ENCODE measurements at places on chromosomes 5 and 9. TPM values are rescaled to one million over a fixed set of nuclear protein-coding genes. Genes with fewer than 3 reads are reported as not detected.

PCDHGB1 gene
- total RNA-seq, result 2.0 TPM

DNA sequence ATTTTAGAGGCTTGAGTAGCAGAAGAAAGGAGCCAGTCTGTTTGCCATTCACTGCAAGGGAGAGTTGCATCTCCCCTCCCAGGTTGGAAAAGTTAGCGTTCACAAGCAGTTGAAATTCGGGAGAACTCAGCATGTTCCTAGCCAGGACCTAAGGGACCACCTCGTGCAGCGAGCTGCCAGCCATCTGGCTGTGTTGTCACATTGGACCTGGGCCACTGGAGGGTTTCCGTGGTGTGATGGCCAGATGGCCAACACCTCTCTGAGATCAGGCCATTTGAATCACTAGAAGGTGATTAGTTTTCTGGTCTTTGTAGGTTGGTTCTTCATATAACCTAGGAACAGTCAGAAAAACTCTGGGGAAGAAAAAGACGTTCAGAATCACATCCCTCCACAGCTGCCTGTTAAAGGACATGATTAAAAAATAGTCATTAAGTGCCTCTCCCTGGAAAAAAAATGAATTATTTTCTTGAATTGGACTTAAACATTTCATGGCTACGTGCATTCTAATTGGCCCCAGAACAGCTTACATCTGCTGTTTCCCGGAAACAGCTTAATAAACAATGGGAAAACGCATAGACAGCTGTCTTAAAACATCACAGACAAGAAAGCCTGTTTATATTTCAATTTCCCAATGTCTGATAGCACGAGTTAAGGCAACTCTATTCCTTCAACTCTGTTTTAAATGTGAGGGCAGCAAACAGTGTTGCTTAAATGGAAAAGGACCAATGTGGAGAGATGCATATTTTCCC lies 303.9 kb downstream of the TENT4A start:
- H3K27me3 ChIP-seq, result no peaks in the 10 kb centered on the region
- H3K27ac ChIP-seq, result no peak overlapping the region
- no peaks in the 10 kb centered on the region for H3K36me3 ChIP-seq
- no peak overlapping the region for H3K4me3 ChIP-seq
- no peak for DNase-seq
- H3K4me1 ChIP-seq, result no peaks in the 10 kb centered on the region

DNA sequence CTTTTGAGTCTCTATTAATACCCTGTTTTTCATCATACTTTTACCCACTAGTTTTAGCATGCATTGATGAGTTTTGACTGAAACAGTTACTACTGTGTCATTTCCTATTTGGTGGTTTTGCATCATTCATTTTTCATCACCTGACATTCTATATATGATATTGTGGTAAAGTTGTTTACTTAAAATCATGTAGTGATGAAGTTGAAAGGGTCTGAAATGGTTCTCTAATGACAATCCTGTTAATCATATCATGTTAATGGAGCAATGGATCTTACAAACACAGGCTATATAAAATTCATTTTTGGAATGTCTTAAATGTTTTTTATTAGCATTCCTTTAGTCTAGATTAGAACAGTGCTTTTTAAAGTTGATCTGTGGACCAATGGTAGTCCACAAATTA lies 84.1 kb downstream of the ERBIN start:
- H3K36me3 ChIP-seq, result peaks cover 12% of the 10 kb centered on the region
- no peak overlapping the region for H3K27ac ChIP-seq
- H3K27me3 ChIP-seq, result no peaks in the 10 kb centered on the region
- peak; percentile 15 for DNase-seq

- H3K36me3 ChIP-seq, result no peaks in the 10 kb centered on the region
- no peak overlapping the region for H3K27ac ChIP-seq
- peaks cover 6% of the 10 kb centered on the region for H3K27me3 ChIP-seq
- DNase-seq, result no peak
- no peak overlapping the region for H3K4me3 ChIP-seq
These were observed 31.6 kb upstream of the TENT4A start for GRCh38 chr5:6681682-6682081.

ECSCR gene
- total RNA-seq, result not detected

- H3K4me1 ChIP-seq, result no peaks in the 10 kb centered on the region
- no peak for DNase-seq
- no peak overlapping the region for H3K27ac ChIP-seq
These were observed 132.5 kb downstream of the HSD17B3 start for GRCh38 chr9:96169484-96169883.

DNA sequence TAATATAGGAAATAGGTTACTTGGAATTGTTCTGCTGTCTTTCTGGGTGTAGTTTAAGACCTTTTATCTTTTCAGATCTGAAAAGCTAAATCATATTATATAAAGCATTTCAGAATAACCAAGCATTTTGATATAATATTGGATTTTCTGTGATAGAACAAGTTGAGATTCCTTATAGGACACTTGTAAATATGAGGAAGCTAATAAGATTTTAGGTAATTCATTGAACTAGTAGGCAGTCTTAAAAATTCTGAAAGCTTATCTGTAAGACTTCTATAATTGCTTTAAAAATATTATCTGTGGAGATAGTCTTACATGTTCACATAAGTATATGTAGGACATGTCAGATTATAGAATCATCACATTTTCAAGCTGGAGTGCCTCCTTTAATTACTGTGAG lies 102.8 kb downstream of the SMIM15 start:
- H3K4me3 ChIP-seq, result no peak overlapping the region
- DNase-seq, result no peak
- no peaks in the 10 kb centered on the region for H3K4me1 ChIP-seq
- no peaks in the 10 kb centered on the region for H3K36me3 ChIP-seq
- no peak overlapping the region for H3K27ac ChIP-seq

GRCh38 chr5:120449501-120449900 lies 14.6 kb upstream of the PRR16 start:
- no peak for DNase-seq
- H3K4me3 ChIP-seq, result no peak overlapping the region
- H3K27ac ChIP-seq, result no peak overlapping the region
- H3K4me1 ChIP-seq, result no peaks in the 10 kb centered on the region
- H3K36me3 ChIP-seq, result no peaks in the 10 kb centered on the region
- H3K27me3 ChIP-seq, result no peaks in the 10 kb centered on the region
